ENCODE measurements at places on chromosomes 1 and 21.

DNA sequence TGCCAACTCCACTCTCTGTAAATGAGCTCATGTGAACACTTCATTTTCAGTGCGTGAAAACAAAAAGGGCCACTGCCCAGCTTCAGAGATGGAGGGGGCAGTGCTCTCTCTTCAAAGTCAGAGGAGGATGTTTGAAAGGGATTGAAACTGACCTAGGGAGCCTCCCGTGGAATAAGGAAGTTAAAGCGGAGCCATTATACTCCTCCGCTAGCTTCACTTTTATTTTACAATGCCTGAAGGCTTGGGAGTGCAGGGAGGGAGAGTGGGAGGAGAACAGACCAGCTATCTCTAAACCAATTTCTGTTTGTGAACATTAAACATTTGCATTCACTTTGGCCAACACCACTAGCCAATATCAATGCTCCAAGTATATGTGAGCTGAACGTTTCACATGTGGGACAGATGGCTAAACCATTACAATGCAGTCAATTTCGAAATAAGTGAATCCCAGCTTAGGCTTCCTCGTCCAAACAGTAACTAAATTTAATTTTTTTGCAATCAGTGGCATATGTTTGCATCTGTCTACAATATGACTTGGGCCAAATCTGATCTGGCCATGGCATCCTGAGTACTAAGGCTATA lies 126.9 kb downstream of the ESRRG start:
- DNase-seq = no peak

- no peak for DNase-seq
Measured at GRCh38 chr1:14996133-14997050, 157.2 kb upstream of the TMEM51 start.

- peak; percentile 6 for DNase-seq
Measured at GRCh38 chr1:86156566-86157455, at the start of gene COL24A1. Gene COL24A1 (minus strand): TSS chr1:86156772. CDS start chr1:86156396, 376 bp downstream.

DNA sequence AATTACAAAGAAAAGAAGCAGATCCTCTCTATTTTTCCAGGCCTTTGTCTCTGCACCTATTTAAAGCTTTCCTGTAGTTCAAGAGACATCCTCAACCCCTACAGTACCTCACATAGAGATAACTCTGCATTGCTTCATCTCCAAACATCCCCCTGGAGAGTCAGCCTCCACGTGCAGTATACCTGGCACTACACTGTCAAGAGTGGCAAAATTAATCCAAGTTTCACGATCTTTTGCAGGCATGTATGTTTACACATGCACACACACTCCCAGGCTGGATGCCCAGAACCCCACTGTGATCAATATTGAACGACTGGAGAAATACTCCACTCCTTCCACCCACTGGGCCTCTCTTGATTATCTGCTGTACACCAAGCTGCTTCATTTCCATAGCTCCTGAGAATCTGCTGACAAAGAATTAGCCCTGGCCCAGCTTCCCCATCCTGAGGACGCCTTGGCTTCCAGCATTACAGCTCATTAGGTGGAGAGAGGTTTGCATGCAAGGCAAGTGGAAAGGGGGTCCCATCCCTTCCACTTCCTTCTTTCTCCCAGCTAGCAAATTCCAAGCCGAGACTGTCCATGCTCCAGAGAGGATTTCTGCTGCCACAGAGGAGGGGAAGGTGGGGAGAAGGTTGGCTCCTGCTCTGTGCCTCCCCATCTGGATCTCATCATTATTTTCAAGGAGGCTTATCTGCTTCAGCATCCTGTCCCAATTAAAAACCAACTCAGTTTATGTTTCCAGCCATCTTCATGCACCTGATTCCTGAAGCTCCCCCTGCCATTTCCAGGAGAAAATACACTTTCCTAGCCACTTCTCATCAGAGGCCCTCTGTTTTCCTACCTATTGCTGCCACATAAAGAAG lies 66.5 kb upstream of the GOLT1A start:
- DNase-seq = no peak

- no peak for DNase-seq
Measured at GRCh38 chr1:37723390-37724078, 31.2 kb downstream of the CDCA8 start.

GRCh38 chr1:12181568-12181967 lies 14.8 kb downstream of the TNFRSF1B start:
- DNase-seq = no peak

DNA sequence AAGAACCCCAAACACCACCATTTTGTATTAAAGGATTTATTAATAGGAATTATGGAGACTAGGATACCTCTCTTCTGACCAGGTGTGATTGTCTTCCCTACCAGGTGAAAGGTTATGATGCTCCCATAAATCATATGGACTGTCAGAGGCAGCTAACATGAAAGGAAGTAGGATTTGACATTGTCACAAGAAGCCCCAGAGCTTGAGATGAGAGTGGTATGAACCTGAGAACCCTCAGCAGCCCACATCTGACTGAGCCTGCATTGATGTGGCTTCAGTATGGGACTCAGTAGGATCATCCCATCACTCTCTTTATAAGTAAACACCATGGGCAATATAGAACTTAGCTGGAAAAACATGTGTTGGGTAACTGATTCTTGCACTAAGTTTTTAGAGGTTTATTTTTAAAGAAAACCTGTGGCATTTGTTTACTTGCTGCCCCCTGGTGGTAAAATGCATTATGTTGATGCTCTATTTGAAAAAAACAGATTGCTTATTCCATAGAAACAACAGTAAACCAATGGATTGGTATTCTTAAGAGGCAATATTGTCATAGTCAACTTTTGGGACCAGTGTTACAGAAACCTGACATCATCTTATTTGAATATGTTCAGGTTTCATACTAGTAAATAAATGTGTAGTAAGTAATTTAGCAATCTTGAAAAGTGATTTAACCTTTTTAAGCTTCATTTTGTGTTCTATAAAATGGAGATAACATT lies 16.6 kb upstream of the CACYBP start:
- peak; percentile 33 for DNase-seq

- no peak for DNase-seq
Measured at GRCh38 chr21:43361127-43361492, 65.8 kb downstream of the SIK1 start.

DNA sequence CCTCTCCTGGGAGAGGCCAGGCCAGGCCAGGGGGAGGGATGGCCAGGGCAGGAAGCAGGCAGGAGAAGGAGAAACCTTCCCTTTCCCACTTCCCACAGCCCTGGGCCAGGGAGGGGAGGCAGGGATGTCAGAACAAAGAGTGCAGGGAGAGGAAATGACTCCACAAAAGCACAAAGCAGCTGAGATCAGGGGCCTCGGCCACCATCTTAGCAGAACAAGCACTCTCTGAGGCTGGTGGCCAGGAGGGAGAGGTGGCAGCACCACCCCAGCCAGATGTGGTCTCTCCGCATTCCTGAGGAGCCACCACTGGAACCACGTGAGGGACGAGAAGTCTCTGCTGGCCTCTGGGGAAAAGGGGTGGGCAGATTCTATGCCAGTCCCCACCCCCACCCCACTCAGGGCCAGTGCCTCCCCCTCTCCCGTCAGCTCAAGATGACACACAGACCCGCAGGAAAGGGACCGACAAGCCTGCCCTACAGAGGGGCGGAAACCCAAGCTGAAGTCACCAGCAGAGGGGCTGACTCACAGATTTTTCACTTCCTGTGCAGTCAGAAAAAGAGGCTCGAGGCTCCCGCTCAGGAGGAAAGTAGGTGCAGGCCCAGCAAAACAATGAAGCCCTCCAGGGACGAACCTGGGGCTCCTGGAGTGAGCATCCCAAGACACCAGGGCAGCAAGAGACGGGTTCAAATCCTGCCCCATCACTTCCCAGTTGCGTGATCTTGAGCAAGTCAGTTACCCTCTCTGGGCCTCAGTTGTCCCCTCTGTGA lies 24.1 kb upstream of the ALDH4A1 start:
- peak; percentile 81 for DNase-seq

DNA sequence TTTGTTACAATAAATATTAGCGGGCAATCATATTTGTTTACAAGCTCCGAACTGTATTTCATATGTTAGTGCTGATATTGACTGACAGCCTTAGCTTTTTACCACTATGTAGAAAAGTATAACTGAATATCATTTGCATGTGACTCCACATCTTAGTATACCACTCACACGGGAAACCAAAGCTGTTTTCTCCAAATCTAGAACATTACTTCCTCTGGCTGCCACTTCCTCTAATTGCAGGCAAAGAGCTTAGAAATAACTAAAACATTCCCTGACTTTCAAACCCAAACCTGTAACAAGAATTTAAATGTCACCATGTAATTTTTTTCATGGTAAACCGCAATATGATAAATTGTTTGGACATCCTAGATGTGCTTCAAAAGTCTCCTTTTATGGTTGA lies 174.7 kb downstream of the LBR start:
- DNase-seq = no peak

GRCh38 chr1:1374589-1374928 lies 448 bp downstream of the AURKAIP1 start:
- DNase-seq = no peak
